ENCODE measurements at places on chromosomes 2 and 18.

GRCh38 chr2:98505971-98506664 is 61.5 kb downstream of the INPP4A start:
- no peak for DNase-seq

- no peak for DNase-seq
These were observed 1.2 kb downstream of the GPD2 start for GRCh38 chr2:156437272-156437930.

- DNase-seq, result no peak
These were observed 147.6 kb downstream of the CYP26B1 start for GRCh38 chr2:72000110-72000509.

GRCh38 chr2:162480067-162480466 is 136.1 kb downstream of the GCA start:
- no peak for DNase-seq

GRCh38 chr2:674321-674985 is 2.8 kb downstream of the TMEM18 start:
- DNase-seq, result no peak
